ELF-1 (cell line): ENCODE measurements at places on chromosomes 16 and 17.

DNA sequence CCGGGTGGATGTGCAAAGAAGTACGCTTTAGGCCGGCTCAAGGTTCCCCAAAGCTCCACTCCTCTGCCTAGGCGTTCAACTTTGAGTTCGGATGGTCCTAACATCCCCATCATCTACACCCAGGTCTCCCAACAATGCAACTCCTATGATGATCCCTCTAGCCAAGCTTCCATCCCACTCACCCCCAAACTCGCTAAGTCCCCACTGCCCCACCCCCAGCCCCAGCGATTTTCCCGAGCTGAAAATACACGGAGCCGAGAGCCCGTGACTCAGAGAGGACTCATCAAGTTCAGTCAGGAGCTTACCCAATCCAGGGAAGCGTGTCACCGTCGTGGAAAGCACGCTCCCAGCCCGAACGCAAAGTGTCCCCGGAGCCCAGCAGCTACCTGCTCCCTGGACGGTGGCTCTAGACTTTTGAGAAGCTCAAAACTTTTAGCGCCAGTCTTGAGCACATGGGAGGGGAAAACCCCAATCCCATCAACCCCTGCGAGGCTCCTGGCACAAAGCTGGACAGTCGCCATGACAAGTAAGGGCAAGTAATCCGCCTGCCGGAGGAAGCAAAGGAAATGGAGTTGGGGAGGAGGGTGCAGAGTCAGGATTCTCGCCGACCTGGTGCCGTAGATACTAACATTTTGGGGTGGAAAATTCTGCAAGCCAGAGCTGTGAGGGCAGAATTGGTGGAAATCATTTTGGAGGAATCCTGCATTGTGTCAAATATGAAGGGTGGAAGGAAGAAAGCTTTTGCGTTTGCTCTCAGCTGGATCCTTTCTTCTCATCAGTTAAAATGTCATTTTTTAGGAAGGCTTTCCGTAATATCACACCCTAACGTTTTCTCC is at the start of gene TP53:
Gene TP53, minus strand, starts transcription at position 419 of the 836 bp plus-strand sequence. CDS start 10,896 bp downstream, outside the sequence.
- peak; percentile 95 for DNase-seq

GRCh38 chr17:43671031-43671692 is 9.4 kb upstream of the MEOX1 start:
- no peak for DNase-seq

DNA sequence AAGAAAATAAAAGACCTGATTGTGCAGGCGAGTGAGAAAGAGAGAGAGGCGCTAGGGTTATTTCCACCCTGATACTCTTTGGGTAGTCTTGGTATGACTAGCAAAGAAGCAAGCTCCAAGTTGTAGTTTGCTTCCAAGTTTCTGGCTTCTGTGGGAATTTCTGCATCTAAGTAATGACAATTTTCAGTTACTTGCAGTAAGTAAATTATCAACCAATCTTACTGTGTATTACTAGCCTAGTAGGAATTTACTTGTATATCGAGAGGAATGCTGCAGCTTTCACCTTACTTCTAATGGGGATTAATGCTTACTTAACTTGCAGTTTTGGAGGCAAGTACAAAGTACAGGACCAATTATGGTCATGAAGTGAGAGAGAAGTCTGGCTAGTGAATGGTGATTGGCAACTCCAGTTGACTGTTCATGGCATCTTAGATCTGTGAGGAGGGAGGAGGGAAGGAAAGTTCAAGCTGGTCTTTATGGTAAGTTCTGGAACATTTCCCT is 31.9 kb downstream of the TENT4B start:
- DNase-seq, result no peak

- no peak for DNase-seq
Measured at GRCh38 chr17:81534157-81535006, 6.2 kb downstream of the FSCN2 start.

- DNase-seq, result no peak
Measured at GRCh38 chr17:35423761-35424160, 8.5 kb downstream of the SLFN12 start.

GRCh38 chr16:48158296-48158695 is 2.5 kb upstream of the ABCC12 start:
- DNase-seq, result no peak

GRCh38 chr17:46950997-46951621 is 27.9 kb downstream of the RPRML start:
- peak; percentile 50 for DNase-seq

- DNase-seq, result peak; percentile 79
Measured at GRCh38 chr16:70396246-70396904, 42.5 kb downstream of the ST3GAL2 start.

DNA sequence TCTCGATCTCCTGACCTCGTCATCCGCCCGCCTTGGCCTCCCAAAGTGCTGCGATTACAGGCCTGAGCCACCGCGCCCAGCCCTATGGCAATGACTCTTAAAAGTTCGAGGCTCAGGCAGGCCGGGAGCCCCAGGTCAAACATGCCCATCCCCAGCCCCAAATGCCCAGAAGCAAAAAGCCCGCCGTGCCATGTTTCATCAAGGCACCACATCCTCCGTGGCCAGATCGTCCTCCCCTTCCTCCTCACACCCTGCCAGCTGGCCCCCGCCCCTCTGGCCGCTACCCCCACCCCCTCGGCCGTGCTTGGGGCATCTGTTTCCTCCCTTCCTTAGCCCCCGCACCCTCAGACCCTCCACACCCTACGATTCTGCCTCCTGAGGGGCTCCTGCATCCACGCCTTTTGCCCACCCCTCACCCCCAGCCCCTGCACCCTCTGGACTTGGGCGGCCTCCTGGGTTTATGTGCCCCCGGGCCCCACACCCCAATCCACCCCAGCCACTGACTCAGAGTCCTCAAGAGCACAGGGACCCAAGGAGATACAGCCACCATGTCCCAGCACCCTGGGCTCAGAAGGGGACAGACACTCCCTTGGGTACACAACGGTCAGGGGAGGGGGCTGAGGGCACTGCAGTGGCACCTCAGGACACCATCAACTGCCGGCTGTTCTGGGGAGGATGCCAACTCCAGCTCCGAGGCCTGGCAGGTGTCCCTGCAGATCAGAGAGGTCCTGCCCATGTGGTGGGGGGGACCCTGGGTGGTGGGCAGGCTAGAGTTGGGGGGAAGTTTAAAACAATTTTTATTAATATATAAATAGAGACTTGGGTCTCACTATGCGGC is 7.1 kb downstream of the CTRB1 start:
- no peak for DNase-seq

- DNase-seq, result no peak
Measured at GRCh38 chr17:39838057-39838456, 26.1 kb downstream of the IKZF3 start.

DNA sequence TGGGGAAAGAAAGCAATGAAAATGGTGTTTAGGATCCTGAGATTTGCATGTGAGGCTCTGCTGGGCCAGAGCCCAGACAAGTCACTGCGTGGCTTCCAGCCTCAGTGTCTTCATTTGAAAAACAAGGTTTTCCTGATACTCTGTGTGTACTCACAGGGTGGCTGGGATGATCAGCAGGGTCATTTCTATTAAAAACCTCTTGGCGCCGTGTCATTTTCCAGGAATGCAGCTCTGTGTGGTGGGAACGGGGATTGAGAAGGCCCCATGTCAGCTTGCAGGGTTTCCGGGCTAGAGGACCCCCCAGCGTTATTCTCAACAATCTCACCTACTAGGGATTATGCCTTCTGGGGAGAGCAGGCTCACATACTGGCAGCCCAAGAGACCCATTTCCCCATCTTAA is 73.5 kb downstream of the FOXL1 start:
- DNase-seq, result no peak

DNA sequence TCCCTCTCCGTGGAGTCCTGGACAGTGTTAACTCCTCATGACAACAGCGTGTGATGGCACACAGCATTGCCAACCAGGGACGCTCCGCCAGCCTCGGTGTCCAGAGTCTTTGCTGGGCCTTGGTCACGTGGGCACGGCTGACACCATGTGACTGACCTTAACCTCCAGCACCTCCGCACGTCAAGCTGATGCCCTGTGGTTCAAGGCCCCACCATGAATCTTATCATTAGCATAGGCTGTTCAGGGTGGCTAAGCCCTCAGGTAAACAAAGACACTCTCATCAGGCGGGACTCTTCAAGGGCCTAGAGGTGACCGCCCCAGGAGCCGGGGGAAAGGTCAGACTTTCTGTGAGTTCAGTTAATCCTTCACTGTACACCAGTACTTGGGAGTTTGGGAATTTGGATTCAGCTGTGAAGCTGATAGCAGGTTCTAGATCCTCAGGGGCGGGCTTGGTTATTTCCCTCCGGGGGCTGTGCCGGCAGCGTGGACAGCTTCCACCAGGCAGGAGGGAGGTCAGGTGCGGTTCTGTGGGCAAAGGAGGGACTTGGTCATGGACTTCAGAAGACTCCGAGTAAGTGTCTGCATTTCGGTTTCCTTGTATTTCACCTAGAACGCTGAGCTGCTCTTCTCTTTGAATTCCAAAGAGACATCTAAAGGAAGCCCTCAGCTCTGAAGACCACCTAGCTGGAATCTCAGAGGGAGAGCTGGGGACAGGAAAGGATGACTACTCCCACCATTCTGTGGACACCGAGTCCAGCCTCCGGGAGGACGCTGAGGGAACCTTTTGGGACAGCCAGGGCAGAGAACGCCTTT is 195.5 kb upstream of the CIBAR2 start:
- DNase-seq, result no peak

- DNase-seq, result no peak
Measured at GRCh38 chr17:35666967-35667532, 64.4 kb upstream of the RASL10B start.

DNA sequence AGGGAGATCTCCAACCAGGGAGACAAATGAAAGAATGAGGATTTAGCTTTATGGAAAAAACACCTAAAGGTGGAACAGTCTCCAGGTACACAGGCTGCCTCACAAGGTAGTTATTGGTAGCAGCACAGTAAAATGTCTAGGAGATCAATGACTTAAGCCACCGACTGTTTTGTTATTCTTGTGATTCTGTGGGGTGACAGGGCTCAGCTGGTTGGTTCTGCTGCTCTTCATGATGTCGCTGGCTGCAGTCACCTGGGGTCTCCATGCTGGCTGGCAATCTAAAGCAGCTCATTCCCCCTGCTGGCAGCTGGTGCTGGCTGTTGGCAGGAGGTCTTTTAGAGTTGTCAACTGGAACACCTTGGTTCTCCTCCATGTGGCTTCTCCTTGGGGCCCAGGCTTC is 69.2 kb downstream of the FOXL1 start:
- DNase-seq, result no peak

DNA sequence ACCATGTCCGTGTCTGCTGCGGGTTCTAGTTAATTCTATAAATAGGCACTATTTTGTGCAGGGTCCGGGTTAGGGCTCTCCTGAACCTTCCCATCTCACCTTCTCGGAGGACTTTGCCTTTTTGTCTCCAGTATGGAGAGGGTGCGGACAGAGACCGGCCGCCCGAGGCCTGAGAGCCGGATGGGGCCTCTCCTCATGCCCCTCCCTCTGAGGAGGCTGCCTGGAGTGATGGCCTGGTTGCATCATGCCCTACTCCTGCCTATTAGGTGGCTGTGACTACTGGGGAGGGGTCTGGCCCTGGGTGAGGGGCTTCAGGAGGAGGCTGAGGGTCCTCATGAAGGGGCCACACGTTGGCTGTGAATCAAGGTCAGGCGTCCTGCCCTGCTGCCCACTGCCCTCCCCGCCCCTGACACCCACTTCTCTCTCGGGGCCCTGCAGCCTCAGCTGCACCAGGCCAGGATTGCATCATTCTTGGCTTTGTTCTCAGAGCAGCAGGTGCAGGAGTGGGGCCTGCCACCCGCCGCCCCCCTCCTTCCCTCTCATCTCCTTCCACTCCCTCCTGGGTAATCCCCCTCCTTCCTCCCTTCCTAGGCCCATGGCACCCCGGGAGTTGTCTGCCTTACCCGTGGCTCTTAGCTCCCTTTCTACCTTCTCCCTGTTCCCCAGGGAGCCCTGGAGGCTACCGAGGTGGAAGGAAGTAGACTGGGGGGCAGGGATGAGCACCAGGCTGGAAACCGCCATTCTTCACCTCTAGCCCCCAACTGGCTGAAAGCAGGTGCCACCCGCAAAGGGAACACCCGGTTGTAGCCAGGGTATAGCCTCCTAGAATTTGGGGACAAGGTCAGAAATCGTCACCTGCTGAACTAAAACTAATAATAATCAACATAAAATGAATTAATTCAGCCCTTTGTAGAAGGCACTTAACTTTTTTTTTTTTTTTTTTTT is 12.7 kb upstream of the ARHGAP23 start:
- DNase-seq, result peak; percentile 80
